ENCODE measurements at places on chromosomes 1 and 21.
A peak's percentile ranks its signal among the peaks of the same experiment; 100 is the strongest.

- DNase-seq = no peak
These were observed 31.4 kb downstream of the CAMK1G start for GRCh38 chr1:209614906-209615305.

DNA sequence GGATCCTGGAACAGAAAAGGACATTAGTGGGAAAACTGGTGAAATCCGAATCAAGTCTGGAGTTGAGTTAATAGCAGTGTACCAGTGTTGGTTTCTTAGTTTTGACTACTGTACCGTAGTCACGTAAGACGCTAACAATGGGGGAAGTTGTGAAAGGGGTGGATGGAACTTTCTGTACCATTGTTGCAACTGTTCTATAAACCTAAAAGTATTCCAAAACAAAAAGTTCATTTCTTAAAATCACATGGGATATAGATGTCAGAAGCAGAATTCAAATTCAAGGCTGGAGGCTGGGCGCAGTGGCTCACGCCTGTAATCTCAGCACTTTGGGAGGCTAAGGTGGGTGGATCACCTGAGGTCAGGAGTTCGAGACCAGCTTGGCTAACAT is 16.9 kb downstream of the ARHGEF19 start:
- no peak for DNase-seq

DNA sequence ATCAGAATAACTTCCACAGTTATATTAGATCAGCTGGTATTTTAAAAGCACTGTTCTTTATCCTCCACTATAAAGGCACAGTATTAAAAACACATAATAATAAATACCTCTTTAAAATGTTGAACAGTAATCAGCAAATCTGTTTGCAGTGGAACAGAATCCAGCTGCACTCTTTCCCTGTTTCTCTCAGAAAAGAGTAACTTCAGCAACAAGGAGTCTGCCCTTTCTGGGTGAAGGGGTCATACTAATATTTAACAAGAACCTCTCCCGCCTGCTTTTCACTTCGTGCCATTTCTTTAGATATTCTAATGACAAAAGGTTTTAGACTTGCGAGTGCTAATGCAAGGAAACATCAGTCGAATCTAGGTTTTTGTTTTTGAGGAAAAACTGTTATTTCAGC is 194.2 kb upstream of the FMN2 start:
- no peak for DNase-seq

DNA sequence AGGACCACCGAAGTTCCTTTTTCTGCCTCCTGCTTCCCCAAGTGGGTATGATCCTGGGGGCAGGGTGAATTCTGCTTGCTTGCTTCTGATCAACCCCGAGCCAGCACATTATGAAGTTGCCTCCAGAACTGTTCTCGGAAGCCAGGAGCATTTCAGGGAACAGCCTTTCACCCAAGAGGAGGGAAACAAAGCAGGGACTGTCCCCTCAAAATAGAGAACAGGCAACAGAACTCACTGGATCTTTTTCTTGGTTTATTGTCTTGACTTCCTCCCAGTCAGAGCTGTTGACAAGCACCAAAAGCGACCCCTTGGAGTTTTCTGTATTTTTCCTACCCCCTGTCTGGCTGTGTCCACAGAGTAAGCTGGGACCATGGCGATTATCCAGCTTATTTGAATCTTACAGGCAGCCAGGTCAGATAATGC is 258.3 kb upstream of the SGIP1 start:
- peak; percentile 46 for DNase-seq

- DNase-seq = no peak
These were observed 67.4 kb upstream of the DMRTA2 start for GRCh38 chr1:50490640-50491039.

DNA sequence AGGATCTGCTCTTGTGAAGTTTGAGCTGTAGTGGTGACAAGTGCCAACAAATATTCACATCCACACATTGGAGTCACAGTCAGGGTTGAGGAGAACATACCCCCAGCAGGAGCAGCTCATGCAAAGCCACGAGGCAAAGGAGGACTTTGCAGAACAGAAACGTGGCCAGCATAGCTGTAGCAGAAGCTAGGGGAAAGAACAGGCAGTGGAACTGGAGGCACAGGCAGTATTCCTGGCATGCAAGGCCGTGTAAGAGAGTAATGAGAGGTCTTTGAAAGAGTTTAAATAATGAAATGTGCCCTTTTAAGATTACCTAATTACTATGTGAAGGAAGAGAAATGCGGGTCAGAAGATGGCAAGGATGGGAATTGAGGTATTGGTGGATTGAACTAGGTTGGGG is 40.9 kb upstream of the IKBKE start:
- no peak for DNase-seq

- DNase-seq = peak; percentile 48
These were observed 614 bp upstream of the CACNA1E start for GRCh38 chr1:181482521-181483284.

- no peak for DNase-seq
These were observed 57.4 kb downstream of the COL6A1 start for GRCh38 chr21:46038871-46039397.

- DNase-seq = no peak
These were observed 13.3 kb downstream of the AHCYL1 start for GRCh38 chr1:109997867-109998229.

GRCh38 chr1:117467336-117467735 is 100.1 kb downstream of the MAN1A2 start:
- no peak for DNase-seq

DNA sequence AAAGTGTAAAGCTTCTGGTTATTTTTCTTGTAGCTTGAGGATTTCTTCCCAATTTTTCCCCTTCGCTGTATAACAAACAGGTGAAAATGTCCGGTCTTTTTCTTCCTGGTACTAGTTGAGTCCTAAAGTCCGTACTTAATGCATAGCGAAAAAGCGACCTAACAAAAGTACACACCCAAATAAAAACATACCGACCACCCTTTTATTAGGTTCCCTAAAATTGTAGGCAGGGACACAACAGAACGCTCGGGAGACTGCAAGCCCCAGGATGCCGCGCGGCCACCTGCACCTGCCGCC is 281 bp upstream of the BTF3L4 start:
- DNase-seq = no peak

DNA sequence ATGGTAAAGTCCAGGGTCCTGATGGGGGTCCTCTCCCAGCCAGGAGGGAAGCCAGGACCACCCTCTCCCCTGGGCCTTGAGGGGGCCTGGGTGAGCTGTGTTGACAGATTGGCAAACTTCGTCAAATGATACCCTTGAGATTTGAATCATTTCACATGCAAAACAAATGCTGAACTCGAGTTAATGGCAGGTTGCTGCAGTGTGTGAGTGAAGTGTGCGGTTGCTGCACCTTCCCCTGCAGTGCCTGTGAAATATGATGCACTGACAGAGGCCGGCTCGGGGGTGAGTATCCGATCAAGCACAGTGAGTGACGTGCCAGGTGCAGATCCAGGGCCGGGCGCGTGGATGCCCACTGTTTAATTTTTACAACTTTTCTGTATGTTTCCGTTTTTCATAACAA is 5.7 kb upstream of the KRTAP12-1 start:
- DNase-seq = no peak

GRCh38 chr1:150126811-150127210 is 22.9 kb upstream of the PLEKHO1 start:
- DNase-seq = no peak

- DNase-seq = no peak
These were observed 59.1 kb upstream of the PDC start for GRCh38 chr1:186519982-186520381.

DNA sequence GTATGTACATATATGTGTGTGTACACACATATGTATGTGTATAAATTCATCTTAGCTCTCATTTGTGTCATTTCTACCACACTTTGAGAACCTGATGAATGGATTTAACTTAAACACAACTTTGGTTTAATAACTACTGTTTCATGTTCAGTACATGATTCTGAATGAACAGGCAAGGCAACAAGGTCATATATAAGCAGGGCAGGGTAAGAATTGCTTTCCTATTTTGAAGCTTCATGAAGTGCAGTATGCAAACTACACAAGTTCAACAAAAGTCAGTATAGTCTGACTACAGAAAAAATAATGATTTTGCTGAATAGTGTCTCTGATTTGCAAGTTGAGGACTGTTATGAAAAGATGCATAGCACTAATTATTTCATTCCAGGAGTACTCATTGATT is 127.6 kb downstream of the KCNK2 start:
- DNase-seq = no peak

DNA sequence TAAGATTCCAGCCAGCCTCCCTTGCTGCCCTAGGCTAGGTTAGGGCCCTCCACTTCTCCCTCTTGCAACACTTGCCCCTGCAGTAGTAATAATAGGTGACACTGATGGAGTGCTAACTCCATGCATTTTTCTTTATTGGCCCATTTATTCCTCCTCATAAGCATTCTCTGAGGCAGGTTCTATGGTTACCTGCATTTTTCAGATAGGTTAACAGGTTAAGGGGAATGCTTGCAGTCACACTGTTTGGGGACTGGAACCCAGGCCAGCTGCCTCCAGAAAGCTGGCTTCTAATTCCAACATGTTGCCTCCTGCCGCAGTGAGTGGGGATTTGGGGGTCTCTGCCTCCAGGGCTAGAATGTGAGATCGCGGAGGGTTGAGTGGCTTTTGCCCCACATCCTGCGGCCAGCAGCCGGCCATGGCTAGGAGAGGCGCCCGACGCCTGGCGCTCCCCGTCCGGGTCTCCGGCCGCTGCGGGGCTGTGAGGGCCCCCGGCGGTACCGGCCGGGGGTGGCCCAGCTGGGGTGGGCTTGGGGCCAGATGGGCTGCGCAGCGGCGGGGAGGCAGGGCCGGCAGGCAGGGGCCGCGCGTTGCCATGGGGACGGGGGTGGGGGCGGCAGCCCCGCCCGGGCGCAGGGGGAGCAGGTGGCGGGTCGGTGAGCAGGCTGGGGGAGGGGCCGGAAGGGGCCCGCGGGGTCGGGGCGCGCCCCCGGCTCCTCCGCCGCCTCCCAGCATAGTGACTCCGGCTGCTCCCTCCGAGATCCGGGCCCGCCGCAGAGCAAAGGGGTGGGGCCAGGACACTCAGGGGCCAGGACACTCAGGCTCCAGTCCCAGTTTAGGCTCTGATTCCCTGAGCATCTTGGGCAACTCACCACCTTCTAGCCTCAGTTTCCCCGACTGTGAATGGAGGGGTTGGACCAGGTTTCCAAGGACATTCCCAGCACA is 68.4 kb upstream of the SSBP3 start:
- DNase-seq = no peak

- no peak for DNase-seq
These were observed 209.0 kb downstream of the AMY1C start for GRCh38 chr1:103958699-103959098.

DNA sequence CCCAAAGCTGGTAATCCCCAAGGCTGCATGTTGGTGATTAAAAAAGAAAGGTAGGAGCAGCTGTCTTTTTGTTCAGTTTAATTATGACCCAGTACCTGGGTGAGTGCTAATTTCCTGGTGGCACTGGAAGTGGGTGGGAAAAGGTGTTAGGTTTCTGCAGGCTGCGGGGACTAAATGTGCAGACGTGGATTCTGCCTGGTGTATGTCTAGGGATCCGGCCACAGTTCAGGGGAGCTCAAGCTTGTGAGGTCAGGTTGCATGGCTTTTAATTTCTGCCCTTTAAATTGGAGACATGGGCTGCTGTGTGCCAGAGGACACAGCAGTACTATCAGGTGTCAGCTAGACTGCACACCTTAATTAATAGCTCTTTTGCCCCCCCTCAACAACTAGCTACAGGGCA is 20.3 kb upstream of the TBX19 start:
- DNase-seq = no peak

DNA sequence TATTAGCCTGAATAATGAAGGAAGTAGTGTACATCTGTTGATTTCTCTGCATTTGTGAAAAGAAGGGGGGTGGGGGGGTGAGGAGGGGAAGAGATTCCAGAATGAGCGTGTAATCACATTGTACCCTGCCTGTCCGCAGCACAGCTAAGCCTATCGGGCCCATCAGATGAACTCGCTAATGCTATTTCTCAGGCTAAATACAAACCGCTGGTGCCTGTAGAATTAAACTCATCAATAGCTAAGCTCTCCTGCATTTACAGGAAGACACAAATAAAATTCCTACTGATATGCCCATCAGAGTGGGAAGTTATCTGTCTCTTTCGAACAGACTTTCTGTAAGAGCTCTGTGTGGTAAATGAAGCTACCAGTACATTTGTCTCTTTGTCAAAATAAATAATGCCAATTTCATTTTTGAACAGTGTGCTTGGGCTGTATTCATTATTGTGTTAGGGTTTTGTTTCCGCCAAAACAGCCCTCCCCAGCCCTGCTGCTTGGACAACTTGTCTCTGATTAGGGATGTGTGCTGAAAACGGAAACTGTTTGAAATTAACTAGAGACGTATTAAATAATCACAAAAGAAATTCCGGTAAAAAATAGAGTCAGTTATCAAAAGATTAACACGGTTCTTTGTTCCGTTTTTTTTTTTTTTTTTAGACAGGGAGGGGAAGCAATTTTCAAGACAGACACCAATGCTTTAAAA is 305.4 kb downstream of the TTLL7 start:
- DNase-seq = no peak

- no peak for DNase-seq
These were observed 24.3 kb upstream of the DUSP10 start for GRCh38 chr1:221766210-221766609.

GRCh38 chr1:80842796-80843195 is 957.9 kb upstream of the ADGRL2 start:
- DNase-seq = no peak

- no peak for DNase-seq
These were observed 400.0 kb upstream of the PKN2 start for GRCh38 chr1:88284066-88284465.

DNA sequence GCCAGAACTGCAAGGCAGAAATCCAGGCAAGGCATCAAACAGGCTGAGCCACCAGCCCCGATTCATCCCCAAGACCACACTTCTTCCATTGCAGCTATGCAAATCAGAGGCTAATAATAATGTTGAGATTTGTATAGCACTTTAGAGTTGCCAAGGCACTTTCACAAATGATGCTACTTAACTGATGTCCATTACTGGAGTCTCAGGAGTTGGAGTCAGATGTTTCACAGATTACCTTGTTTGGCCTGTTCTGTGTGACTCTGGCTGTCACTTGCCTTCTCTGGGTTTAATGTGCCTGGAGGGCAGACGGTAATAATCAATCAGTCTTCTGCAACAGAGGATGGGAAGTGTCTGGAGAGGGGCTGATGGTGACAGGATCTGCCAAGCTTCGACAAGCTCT is 40.8 kb upstream of the MPZL1 start:
- no peak for DNase-seq

- DNase-seq = no peak
These were observed 95.1 kb downstream of the KIAA0319L start for GRCh38 chr1:35461966-35462651.

- DNase-seq = no peak
These were observed 453 bp downstream of the TFF3 start for GRCh38 chr21:42314616-42315295.

GRCh38 chr21:46064870-46065214 is 33.1 kb upstream of the COL6A2 start:
- DNase-seq = no peak

GRCh38 chr1:72366466-72366865 is 84.1 kb upstream of the NEGR1 start:
- DNase-seq = no peak

All from stimulated activated CD4-positive, alpha-beta T cell treated with anti-CD3 and anti-CD28 coated beads, Interleukin-12 subunit alpha, Interleukin-12 subunit beta, amount 100 ng/mL, for 24 hours (primary cell).